Hepatic stellate cell (primary cell): ENCODE measurements at places on chromosomes 4 and X.

DNA sequence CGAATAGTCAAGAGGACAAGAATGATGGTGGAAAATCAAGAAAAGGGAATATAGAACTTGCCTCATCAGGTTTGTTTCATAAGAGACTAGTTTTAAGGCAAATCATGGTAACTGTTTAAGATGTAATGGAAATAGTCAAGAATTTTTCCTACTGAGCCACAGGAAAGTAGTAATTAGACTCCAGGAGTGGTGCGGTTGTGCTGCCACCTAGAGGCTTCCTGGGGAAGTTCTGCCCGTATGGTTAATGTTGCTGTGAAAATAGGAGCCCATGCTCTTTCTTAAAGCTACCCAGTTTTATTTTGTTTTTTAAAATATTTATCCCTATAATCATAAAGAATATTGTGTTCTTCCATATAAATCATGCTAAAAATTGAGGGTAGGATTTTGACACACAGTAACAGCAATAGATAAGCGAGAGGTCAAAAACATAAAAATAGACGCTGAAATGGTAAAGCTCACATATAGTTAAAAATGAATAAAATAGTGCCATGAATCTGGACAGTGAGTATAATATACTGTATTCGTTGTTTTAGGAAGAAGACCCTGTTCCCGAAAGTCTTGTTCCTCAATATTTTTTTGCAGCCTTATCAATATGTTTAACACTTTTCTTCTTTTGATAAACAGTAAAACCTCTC, 87.0 kb downstream of the PHOX2B start:
- DNase-seq: peak; percentile 38

GRCh38 chr4:176902710-176903323, 110.1 kb upstream of the VEGFC start:
- peak; percentile 29 for DNase-seq

DNA sequence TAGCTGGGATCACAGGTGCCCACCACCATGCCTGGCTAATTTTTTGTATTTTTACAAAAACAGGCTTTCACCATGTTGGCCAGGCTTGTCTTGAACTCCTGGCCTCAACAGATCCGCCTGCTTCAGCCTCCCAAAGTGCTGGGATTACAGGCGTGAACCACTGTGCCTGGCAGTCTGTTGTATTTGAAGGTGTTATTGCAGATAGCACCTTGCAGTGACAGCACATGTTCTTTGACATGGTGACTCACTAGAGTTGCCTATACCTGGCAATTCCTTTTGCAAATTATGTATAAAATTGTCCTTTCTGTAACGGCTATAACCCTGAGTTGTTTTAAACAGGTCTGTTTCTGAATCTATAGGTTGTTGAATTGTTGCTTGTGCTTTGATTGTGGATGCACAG, 7.9 kb downstream of the OGT start:
- DNase-seq: no peak

- peak; percentile 2 for DNase-seq
Measured at GRCh38 chr4:85028910-85029309, 62.4 kb upstream of the WDFY3 start.

- no peak for DNase-seq
Measured at GRCh38 chr4:150117094-150117493, 38.8 kb downstream of the DCLK2 start.

GRCh38 chr4:158610790-158611189, 60.9 kb downstream of the C4orf46 start:
- DNase-seq: no peak

DNA sequence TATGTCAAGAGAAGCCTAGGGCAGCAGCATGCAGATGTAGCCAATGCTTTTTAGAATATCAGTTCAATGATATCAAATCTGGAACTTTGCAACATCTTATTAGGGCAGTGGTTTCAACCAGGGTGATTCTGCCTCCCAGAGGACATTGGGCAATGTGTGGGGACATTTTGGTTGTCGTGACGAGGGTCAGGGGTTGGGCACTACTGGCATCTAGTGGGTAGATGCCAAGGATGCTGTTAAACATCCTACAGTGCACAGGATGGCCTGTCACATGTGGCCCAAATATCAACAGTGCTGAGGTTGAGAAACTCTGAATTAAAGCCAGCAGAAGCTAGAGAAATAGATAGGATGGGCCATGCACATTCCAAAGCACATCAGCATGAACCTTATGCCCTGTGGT, 152.3 kb downstream of the AMELX start:
- DNase-seq: no peak
